ENCODE measurements at places on chromosomes 2 and 18.

DNA sequence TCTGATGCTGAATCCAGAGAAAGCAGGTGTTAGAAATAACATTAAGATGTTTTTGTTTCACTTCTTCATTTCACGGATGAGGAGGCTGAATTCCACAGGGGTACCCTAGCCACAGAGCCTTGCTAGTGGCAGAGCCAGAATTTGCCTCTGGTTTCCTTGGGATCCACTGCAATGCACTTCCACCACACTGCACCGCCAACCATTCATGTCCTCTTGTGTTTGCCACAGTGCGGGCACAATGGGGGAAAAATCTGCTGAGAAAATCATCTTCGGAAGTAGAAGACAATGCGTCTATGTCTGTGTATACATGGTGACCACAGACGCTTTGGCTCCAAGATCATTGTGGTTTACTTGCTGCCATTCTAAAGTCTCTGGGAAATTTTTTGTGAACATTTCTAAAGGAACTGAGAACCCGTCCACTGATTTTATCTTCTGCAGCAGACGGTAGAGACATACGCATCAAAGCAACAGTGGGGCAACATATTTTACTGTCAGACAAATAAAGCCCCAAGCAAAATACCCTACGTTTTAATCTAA is 14.9 kb downstream of the ICOS start:
- no peak for DNase-seq

GRCh38 chr18:5524660-5525059 is 19.1 kb downstream of the EPB41L3 start:
- no peak for DNase-seq

- DNase-seq, result peak; percentile 74
These were observed 146.8 kb downstream of the TGIF1 start for GRCh38 chr18:3596637-3597384.

GRCh38 chr18:46109386-46109785 is 5.2 kb downstream of the HAUS1 start:
- no peak for DNase-seq

DNA sequence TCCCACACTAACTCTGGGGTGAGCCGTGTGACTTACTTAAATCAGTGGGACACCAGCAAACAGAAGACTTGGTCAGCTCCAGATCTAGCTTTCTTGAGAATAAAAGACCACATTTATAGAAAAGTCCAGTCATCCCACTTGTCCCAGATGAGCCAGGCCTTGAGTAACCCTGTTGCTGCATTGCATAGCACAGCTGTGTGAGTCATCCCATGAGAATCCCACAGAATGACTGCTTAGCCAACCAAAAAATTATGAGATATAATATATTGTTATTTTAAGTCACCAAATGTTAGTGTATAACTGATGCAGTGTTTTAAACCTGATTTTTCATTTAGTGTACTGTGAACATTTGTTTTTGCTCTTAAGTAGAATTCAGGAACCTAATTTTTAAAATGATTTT is 94.2 kb upstream of the FSHR start:
- peak; percentile 49 for DNase-seq

GRCh38 chr2:204060841-204061240 is 124.3 kb downstream of the ICOS start:
- no peak for DNase-seq

- DNase-seq, result no peak
These were observed 2.5 kb downstream of the CD28 start for GRCh38 chr2:203708846-203709396.

GRCh38 chr2:21396252-21396651 is 272.5 kb downstream of the TDRD15 start:
- no peak for DNase-seq

GRCh38 chr2:152046940-152047339 is 51.9 kb downstream of the CACNB4 start:
- DNase-seq, result no peak

DNA sequence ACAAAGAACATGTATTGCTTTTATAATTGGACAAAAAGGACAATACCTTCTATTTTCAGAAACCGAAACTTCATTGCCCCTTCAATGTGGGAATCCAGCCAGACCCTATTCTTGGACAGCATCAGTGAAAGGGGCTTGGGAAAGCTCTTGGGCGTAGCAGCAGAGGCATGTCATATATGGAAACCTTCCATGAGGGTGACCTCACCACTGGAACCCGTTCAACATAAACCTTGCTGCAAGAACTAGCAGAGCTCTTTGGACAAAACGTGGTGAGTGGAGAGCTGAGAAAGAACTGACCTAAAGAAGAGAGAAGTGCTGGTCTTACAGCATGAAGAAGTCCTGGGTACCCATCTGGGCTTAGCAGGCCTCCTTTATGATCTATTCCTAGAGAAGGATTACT is 22.7 kb upstream of the ACTG2 start:
- DNase-seq, result peak; percentile 91

DNA sequence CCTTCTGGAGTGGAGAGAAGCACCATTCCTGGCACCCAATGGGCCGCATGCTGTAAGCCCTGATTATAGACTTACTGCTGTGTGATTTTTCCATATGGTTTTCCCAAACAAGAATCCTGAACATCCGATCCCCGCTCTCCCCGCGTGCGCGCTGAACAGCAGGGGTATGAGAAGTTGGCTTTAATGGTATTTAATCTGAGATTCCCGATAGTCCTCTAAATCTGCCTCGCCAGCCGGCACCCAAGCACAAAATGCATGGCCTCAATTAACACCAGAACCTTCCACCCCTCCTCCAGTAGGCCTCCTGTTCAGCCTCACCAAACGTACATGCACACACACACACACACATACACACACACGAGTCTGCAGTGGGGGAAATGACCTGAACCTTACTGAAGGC is 480.3 kb downstream of the BCL11A start:
- DNase-seq, result no peak

DNA sequence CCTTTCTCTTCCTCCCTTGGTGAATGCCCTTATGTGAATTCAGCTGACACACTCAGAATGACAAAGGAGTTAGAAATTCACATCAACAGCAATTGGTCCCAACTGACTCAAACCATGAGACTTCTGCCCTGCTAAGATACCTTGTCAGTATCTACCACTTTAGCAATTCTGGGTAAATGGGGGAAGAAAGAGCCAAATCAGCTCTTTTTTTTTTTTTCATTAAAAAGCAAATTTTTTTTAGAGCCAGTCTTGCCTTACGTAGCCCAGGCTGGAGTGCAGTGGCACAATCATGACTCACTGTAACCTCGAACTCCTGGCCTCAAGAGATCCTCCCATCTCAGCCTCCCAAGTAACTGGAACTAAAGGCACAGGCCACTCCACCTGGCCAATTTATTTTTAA is 1.7 kb upstream of the PPP4R1 start:
- no peak for DNase-seq

GRCh38 chr2:64985447-64985846 is 3.8 kb upstream of the SLC1A4 start:
- DNase-seq, result no peak

- no peak for DNase-seq
These were observed 165.6 kb downstream of the ALK start for GRCh38 chr2:29755829-29756228.

- DNase-seq, result no peak
These were observed 243.5 kb upstream of the ZNF521 start for GRCh38 chr18:25595274-25596060.

- no peak for DNase-seq
These were observed 6.0 kb downstream of the IGFBP5 start for GRCh38 chr2:216689397-216689796.

- DNase-seq, result no peak
These were observed 34.8 kb upstream of the EPAS1 start for GRCh38 chr2:46262248-46262938.

GRCh38 chr2:72681016-72681995 is 144.5 kb downstream of the EXOC6B start:
- DNase-seq, result no peak

GRCh38 chr2:39642051-39642718 is 23.5 kb upstream of the TMEM178A start:
- peak; percentile 43 for DNase-seq

- DNase-seq, result no peak
These were observed 7.2 kb downstream of the PCARE start for GRCh38 chr2:29066997-29067605.

- no peak for DNase-seq
These were observed 17.2 kb upstream of the ITGAV start for GRCh38 chr2:186572705-186573104.

DNA sequence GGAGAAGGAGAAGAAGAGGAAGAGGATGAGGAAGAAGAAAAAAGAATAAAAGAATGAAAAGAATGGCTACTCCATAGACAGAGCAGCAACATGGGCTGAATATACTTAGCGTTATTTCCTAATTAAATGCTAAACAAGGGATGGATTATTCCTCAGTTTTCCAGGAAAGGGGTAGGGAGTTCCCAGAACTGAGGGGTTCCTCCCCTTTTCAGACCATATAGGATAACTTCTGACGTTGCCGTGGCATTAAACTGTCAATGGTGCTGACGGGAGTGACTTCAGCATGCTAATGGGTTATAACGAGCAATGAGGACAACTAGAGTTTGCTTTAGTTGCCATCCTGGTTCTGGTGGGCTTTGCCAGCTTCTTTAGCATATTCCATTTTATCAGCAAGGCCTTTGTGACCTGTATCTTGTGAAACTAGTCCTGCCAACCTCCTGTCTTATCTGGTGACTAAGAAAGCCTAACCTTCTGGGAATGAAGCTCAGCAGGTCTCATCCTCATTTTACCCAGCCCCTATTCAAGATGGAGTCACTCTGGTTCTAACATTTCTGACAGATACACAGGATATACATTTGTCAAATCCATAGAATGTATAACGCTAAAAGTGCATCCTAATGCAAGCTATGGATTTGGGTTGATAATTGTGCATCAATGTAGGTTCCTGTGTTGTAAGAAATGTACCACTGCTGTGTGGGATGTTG is 152.3 kb downstream of the MAIP1 start:
- DNase-seq, result no peak

GRCh38 chr2:128640166-128640844 is 321.6 kb upstream of the HS6ST1 start:
- no peak for DNase-seq

DNA sequence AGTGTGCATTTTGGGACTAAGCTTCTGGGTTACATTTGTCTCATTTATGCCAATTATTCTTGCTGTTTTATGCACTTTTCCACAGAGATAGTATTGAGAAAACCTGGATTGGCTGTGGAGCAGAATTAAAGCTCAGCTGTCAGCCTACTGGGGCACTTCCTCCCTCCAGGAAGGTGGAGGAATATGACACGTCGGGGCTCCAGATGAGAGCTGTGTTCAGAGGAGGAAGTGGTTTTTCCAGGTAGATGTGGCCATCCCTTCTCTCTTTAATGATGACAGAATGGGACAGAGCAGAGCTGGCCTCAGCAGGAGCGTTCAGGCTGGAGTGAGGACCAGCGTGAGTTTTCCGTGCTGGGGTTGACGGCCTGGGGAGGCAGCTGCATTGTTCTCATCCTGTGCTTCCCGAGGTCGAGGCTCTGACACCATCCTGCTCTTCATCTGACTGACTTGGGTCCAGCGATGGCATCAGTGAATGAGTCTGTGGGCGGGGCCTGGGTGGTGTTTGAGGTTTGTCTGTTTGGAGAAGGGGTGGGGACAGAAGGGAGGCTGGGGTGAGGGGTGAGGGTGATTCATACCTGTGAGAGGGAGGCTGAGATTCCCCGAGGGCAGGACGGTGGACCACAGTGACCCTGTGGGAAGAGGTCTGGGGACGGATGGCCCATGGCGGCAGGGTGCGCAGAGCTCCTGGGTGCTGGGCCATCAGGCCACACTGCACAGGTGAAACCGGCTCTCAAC is 207.0 kb downstream of the LDLRAD4 start:
- DNase-seq, result peak; percentile 18

Data from femur (tissue), 1 donor.